Cardiac muscle cell (in vitro differentiated cells and primary cell): ENCODE measurements at places on chromosomes 13 and 19. TPM values are rescaled to one million over a fixed set of nuclear protein-coding genes. Genes with fewer than 3 reads are reported as not detected.

Gene KIR2DL3
- not detected in 2 replicates for polyA plus RNA-seq

Gene IL4I1
- polyA plus RNA-seq: 0.40 TPM in 1 of 2 replicates, not detected in the other

Gene CD79A
- polyA plus RNA-seq: 0.22 and 0.24 TPM in 2 replicates

Gene PIH1D1
- 139 and 156 TPM in 2 replicates for polyA plus RNA-seq

Gene HCN2
- 0.34 and 0.46 TPM in 2 replicates for polyA plus RNA-seq

Gene PLK5
- polyA plus RNA-seq: 0.54 and 0.87 TPM in 2 replicates
